ENCODE measurements at places on chromosomes 4 and X. TPM values are rescaled to one million over a fixed set of nuclear protein-coding genes. Genes with fewer than 3 reads are reported as not detected.

- no peak for ATAC-seq
- no peaks in the 10 kb centered on the region for H3K27me3 ChIP-seq
- H3K4me3 ChIP-seq = no peak overlapping the region
Measured at GRCh38 chr4:123749383-123749782, 352.8 kb downstream of the SPRY1 start.

DNA sequence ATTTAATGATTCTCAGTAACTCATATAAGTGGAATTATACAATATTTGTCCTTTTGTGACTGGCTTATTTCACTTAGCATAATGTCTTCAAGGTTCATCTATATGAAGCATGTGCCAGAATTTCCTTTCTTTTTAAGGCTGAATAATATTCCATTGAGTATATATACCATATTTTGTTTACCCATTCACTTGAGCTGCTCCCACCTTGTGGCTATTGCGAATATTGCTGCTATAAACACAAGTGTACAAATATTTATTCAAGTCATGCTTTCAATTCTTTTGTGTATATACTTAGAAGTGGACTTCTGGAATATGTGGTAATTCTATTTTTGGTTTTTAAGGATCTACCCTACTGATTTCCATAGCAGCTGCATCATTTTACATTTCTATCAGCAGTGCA is 219.1 kb downstream of the MID1 start:
- H3K27me3 ChIP-seq = no peaks in the 10 kb centered on the region
- no peak overlapping the region for H3K27ac ChIP-seq
- H3K4me3 ChIP-seq = no peak overlapping the region
- ATAC-seq = no peak
- H3K36me3 ChIP-seq = no peaks in the 10 kb centered on the region

DNA sequence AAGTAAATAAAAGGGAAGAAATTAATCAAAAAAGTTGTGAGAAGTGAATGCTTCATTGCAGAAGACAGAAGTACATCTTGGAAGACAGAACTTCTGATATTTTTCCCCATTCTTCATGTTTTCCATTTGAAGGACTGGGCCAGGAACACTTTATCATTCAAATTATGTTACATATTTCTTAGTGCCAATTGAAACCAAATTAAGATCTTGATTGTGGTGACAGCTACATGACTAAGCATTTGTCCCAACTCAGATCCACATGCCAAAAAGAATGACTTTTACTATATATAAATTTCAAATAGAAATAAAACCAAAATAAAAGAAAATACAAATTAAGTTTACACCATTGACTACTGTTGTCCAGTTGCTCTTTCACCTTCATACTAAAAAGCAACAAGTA is 14.0 kb upstream of the FGF5 start:
- no peaks in the 10 kb centered on the region for H3K36me3 ChIP-seq
- H3K27ac ChIP-seq = no peak overlapping the region
- H3K27me3 ChIP-seq = no peaks in the 10 kb centered on the region
- no peak for ATAC-seq
- no peaks in the 10 kb centered on the region for H3K4me1 ChIP-seq

- ATAC-seq = peak; percentile 70
- H3K27me3 ChIP-seq = no peaks in the 10 kb centered on the region
- H3K36me3 ChIP-seq = no peaks in the 10 kb centered on the region
- H3K4me1 ChIP-seq = no peaks in the 10 kb centered on the region
- H3K27ac ChIP-seq = no peak overlapping the region
Measured at GRCh38 chrX:53317365-53318069, 36.1 kb upstream of the IQSEC2 start.

The NCBP2L gene
- total RNA-seq = 0.31 TPM

- H3K36me3 ChIP-seq = no peaks in the 10 kb centered on the region
- no peak for ATAC-seq
- H3K4me1 ChIP-seq = peaks cover 3% of the 10 kb centered on the region
Measured at GRCh38 chr4:128803783-128804182, 5.7 kb upstream of the JADE1 start.

- no peak overlapping the region for H3K27ac ChIP-seq
- no peaks in the 10 kb centered on the region for H3K27me3 ChIP-seq
- no peak for ATAC-seq
- no peaks in the 10 kb centered on the region for H3K36me3 ChIP-seq
- H3K4me1 ChIP-seq = no peaks in the 10 kb centered on the region
Measured at GRCh38 chrX:105553118-105553517, 269.2 kb upstream of the NRK start.

DNA sequence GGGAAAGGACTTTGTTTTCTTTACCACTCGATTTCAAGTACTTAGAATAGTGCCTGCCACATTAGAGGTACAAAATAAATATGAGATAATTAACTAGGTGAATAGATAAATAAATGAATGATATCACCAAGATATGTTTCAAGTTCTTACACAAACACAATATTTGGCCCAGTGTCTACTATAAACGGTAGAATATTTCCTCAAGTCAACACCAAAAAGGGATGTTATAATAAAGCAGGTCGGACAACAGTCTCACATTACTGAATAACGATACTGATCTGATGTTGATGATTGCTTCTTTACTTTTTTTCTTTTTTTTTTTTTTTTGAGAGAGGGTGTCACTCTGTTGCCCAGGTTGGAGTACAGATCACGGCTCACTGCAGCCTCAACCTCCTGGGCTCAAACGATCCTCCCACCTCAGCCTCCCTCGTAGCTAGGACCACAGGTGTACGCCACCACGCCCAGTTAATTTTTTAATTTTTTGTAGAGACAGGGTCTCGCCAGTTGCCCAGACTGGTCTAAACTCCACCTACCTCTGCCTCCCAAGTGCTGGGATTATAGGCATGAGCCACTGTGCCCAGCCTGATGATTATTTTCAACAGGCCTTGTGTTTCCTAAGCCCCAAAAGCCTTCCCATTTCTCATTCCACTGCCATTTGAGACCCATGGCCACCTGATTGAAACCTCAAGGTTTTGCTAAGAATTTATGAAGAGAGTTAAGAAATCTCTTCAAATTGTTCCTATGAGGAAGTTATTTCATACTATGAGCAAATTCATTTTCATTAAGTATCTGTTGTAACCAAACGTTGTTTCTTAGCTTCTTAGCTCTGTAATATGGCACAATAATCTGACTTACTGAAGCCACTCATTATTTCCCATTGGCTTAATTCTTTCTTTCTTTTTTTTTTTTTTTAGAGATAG is 2.3 kb downstream of the MANBA start:
- no peak for ATAC-seq
- H3K4me1 ChIP-seq = peaks cover 26% of the 10 kb centered on the region
- no peaks in the 10 kb centered on the region for H3K36me3 ChIP-seq
- no peak overlapping the region for H3K4me3 ChIP-seq

GRCh38 chr4:143148521-143148920 is 36.2 kb upstream of the USP38 start:
- no peaks in the 10 kb centered on the region for H3K36me3 ChIP-seq
- H3K27ac ChIP-seq = no peak overlapping the region
- no peaks in the 10 kb centered on the region for H3K4me1 ChIP-seq

DNA sequence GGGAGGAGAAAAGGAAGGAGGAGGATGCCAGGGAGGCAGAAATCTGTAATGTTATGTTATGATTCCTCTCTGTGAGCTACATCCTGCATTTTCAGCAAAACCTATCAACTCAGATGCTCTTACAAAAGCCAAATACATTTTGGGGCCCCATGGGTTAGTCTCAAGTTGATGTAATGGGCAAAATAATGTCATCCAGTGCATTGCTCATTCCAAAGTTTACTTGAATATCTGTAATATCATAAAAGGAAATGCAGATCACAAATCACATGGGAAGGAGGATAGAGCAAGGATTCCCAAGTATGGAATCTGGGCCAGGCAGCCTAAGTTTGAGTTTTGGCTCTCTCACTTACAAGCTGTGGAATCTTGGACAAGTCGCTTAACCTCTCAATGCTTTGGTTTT is 74.9 kb upstream of the SOD3 start:
- no peaks in the 10 kb centered on the region for H3K4me1 ChIP-seq
- H3K4me3 ChIP-seq = no peak overlapping the region
- H3K27ac ChIP-seq = no peak overlapping the region

DNA sequence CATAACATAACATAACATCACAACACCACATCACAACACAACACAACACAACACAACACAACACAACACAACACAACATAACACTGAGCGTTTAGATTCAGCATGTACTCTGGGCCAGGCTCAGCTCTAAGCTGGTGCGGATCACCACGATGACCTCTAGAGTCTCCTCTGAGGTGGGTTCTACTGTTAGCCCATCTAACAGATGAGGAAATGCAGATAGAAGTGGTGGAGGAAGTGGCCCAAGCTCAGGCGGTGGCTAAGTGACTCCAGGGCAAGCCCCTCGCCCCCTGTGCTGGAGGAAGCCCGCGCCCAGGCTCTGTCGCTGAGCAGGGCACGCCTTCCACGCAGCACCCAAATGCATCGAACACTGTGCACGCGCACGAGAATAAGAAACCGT is 45.3 kb upstream of the CDKN2AIP start:
- peaks cover 4% of the 10 kb centered on the region for H3K27me3 ChIP-seq
- ATAC-seq = no peak
- H3K36me3 ChIP-seq = no peaks in the 10 kb centered on the region
- no peak overlapping the region for H3K27ac ChIP-seq
- no peaks in the 10 kb centered on the region for H3K4me1 ChIP-seq
- H3K4me3 ChIP-seq = no peak overlapping the region

DNA sequence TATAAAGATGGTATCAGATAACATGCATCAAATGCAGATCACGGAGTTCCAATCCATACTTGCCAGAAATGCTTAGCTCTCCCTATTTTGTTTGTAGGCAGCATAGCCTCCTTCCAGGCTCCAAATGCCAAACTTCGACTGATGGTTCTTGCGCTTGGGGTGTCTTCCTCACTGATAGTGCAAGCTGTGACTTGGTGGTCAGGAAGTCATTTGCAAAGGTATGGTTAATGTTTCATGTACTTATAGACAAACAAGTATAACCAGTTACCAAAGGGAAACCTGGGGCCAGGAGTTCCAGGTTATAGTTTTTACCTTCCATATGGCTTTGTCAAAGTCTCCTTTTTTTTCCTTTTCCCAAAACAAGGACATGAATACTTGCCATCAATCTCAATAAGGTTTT is 5.3 kb downstream of the CWH43 start:
- H3K36me3 ChIP-seq = no peaks in the 10 kb centered on the region
- no peaks in the 10 kb centered on the region for H3K4me1 ChIP-seq
- no peak overlapping the region for H3K4me3 ChIP-seq
- H3K27ac ChIP-seq = no peak overlapping the region
- no peak for ATAC-seq
- H3K27me3 ChIP-seq = peaks cover 24% of the 10 kb centered on the region

DNA sequence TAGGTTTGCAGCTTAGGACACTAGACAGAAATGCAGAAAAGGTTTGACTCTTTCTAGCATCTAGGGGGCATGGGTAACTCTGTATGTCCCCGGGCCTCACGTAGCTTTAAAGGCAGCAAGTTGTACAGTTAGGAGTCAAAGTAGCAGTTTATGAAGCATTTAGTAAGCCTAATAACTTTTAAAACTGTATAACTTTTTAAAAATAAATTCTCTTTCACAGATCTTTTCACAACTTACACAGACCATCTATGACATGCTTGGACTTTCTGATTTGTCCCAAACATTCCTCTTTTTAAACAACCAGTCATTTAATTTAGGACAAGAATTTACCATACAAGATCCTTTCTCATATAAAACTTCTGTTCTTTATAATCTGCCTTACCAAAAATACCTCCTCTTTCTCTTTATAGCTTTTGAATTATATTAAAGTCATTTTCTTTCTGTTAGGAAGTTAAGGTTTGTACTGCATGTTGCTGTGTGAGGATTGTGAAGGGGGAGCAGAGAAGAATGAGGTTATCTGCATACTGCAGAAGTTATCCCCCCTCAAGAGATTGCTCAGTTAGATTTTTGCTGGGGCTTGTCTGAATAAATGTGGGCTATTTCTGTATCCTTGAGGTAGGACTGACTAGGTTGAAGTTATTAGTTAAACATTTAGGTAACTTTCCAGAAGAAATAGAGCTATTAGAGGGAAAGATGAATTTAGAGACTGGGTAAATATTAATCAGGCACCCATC is 94.3 kb downstream of the CPE start:
- no peak overlapping the region for H3K4me3 ChIP-seq
- H3K27ac ChIP-seq = no peak overlapping the region
- ATAC-seq = no peak

The ZBED1 gene
- total RNA-seq = 37.2 TPM

The CYLC1 gene
- not detected for total RNA-seq

- no peak overlapping the region for H3K27ac ChIP-seq
- peaks cover 9% of the 10 kb centered on the region for H3K4me1 ChIP-seq
- no peaks in the 10 kb centered on the region for H3K36me3 ChIP-seq
- H3K27me3 ChIP-seq = no peaks in the 10 kb centered on the region
- no peak overlapping the region for H3K4me3 ChIP-seq
- no peak for ATAC-seq
Measured at GRCh38 chr4:83219344-83220331, 65.0 kb downstream of the COQ2 start.

- no peaks in the 10 kb centered on the region for H3K4me1 ChIP-seq
- no peaks in the 10 kb centered on the region for H3K36me3 ChIP-seq
- no peak for ATAC-seq
- no peak overlapping the region for H3K27ac ChIP-seq
- H3K27me3 ChIP-seq = no peaks in the 10 kb centered on the region
- H3K4me3 ChIP-seq = no peak overlapping the region
Measured at GRCh38 chrX:95716841-95717240, 967.8 kb upstream of the DIAPH2 start.

DNA sequence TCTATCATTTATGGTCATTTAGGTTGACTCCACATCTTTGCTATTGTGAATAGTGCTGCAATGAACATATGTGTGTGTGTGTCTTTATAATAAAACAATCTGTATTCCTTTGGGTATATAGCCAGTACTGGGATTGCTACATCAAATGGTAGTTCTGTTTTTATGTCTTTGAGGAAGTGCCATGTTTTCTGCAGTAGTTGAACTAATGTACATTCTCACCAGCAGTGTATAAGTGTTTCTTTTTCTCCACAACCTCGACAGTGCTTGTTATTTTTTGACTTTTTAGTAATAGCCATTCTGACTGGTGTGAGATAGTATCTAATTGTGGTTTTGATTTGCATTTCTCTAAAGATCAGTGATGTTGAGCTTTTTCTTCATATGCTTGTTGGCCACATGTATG is 80.5 kb downstream of the ARHGAP6 start:
- peaks cover 1% of the 10 kb centered on the region for H3K4me1 ChIP-seq
- no peak overlapping the region for H3K4me3 ChIP-seq
- H3K36me3 ChIP-seq = no peaks in the 10 kb centered on the region
- H3K27me3 ChIP-seq = no peaks in the 10 kb centered on the region
- no peak for ATAC-seq

GRCh38 chr4:140049849-140050637 is 103.9 kb downstream of the MAML3 start:
- peaks cover 3% of the 10 kb centered on the region for H3K4me1 ChIP-seq
- H3K4me3 ChIP-seq = peak overlapping the region; percentile 48
- no peak for ATAC-seq
- H3K27ac ChIP-seq = no peak overlapping the region
- H3K27me3 ChIP-seq = no peaks in the 10 kb centered on the region
- H3K36me3 ChIP-seq = no peaks in the 10 kb centered on the region

DNA sequence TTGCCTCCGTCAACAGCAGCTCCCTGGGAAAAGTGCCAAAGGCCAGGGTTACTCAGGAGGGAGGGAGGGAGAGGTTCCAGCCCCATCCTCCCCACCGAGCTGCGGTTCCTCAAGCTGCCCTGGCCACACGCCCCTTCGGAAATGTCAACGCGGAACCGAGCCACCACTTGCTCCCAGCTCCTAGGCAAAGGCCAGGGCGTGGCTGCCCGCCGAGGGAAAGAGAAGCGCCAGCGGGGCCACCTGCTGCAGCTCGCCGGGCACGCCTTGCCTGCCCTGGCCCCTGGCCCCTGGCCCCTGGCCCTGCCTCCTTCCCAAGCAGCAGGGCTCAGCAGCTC is 15.3 kb downstream of the SLC6A8 start:
- H3K27ac ChIP-seq = no peak overlapping the region
- no peak overlapping the region for H3K4me3 ChIP-seq
- peak; percentile 59 for ATAC-seq
- H3K36me3 ChIP-seq = peaks cover 37% of the 10 kb centered on the region
- no peaks in the 10 kb centered on the region for H3K27me3 ChIP-seq
